ENCODE measurements at places on chromosomes 2 and 18.

DNA sequence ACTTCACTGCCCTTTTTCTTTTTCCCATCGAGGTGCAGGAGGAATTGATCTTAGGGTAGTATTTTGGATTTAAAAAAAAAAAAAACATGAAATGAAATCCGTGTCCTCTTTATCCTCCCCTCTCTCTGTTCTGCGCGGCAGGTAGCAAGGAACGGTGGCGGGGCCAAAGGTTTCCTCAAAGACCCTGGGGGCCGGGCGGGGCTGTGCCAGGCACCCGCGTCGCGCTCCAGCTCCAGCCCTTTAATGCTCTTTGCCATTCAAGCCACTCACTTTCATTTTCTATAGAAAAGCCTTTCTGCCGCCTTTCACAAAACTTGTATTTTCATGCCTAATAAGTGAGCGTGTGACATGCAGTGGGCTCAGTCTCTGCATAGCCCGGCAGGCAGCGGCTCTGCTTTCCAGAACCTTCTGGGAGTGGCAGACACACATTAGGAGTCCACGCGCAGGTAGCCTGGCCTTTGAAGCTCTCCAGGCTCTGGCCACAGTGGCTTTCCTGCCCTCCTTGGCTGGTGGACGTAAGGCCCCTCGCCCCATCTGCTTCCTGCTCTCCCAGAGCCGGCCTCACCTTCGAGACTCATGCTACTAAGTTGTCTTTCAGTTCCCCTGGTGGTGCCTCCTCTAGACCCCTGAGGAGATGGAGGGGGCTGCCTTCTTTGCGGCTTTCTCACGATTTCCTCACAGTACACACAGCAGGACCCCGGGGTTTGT lies 41.7 kb downstream of the AGAP1 start:
- DNase-seq, result no peak

DNA sequence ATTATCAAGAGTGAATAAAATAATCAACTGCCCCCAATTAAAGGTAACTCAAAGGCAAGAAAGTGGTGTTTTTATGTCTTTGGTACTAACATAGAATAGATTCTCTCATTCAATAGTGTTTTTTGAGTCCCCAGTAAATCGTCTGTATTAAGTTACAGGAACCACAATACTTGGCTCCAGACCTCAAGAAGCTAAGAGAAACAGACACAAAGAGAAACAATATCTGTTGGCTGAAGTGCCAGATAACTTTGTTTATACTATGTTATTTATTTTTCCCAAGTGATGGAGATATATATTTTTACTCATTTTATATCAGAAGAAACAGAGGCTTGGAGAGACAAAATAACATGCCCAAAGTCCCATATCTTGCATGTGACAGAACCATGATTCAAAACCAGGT lies 201.7 kb upstream of the HNRNPA3 start:
- no peak for DNase-seq

- no peak for DNase-seq
Observed at GRCh38 chr2:238912228-238912915, 64.5 kb downstream of the TWIST2 start.

GRCh38 chr18:57856557-57857280 lies 53.6 kb upstream of the ATP8B1 start:
- no peak for DNase-seq

DNA sequence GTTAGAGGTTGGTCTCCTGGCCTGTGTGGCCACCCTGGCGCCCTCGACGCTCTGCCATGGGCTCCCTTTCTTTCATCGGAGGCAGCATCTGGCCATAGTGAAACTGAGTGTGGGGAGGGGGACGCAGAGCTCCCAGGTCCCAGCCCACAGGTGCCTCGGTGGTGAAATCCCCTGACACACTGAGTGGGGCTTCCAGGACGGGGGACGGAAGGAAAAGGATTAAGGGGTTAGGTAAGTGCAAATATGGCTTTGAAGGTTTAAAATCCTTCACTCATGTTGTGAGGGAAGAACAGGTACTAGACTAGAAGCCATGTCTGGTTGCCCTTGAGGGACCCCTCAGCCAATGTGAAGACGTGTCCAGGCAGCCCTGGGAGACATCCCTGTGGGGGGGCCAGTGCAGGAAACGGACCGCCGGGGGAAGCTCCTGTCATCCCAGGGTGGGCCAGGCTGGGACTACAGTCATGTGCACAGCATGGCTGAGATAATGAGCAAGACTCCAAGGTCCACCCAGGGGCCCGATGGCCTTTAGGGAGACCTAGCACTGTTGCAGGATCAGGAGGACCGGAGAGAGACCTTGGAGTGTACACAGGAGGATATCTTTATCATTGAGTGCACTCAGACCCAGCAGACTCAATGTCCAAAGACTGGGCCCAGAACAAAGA lies 36.3 kb downstream of the RTP5 start:
- no peak for DNase-seq

- peak; percentile 36 for DNase-seq
Observed at GRCh38 chr18:48539406-48540250, 797 bp downstream of the CTIF start.

- no peak for DNase-seq
Observed at GRCh38 chr18:25516747-25517498, 165.0 kb upstream of the ZNF521 start.

- DNase-seq, result peak; percentile 44
Observed at GRCh38 chr2:119174216-119174992, 15.9 kb upstream of the C1QL2 start.

GRCh38 chr2:18950361-18950851 lies 361.0 kb upstream of the NT5C1B start:
- no peak for DNase-seq

DNA sequence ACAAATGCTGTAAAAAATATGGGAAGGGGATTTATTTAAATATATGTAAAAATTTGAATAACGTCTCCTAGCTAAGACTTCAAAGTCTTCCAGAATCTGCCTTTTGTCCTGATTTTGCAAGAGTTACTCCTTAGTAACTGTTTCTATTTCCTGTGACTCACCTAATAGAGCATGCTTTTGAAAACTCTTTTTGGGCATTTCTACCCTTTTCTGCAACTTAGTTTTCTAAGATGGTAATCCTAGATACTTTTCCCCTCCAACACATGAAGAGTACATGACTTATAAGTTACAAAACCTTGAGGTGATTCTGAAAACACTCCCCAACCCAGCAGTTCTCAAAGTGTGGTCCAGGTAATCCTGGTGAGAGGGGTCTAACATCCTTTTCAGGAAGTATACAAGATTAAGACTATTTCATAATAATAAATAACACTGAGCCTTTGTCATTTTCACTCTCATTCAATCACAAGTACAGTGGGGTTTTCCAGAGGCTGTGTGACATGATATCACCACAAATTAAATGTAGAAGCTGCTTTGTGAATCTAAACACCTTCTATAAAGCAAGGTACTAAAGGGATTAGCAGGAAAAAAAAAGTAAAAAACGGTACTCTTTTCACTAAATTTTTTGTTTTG lies 31.9 kb downstream of the PPP4R3B start:
- no peak for DNase-seq
